NCI-H2107 (cell line): ENCODE measurements at places on chromosomes 11 and 22.

DNA sequence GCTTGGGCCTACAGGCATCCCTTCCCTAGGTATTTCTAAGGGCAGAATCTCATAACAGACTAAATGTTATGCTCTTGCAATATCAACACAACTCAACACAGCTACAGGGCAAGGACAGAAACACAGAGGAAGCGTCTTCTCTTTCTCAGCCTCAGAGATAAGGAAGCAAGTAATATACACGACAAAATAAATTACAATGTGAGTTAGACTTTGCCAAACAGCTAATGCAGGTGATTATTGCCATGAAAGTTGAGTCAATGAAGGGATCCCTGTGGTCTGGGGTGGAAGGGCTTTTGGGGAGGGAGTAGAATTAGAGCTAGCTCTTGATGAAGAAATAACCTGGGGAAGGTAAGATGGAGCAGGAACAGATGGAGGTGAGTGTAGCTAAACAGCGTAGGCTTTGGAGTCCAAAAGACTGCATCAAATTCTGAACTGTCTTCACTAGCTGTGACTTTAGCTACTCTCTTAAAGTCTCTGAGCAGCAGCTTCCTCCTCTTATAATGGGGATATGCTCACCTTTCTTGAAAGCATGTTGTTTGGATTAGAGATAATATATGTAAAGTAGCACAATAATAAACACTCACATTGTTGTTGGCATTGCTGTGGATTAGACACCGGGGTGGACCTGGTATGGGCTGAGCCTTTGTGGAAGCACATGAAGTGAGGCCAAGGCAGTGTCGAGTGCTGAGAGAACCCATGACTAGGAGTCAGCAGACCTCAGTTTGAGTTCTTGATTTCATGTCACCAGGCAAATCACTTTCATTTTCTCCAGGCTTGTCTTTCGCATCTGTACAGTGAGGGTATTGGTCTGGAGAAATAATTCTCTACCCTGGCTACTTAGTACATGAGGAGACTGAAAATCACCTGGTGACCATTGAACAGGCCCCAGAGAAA is 41.0 kb upstream of the AQP11 start:
- DNase-seq, result no peak

GRCh38 chr11:67282155-67282875 is 6.8 kb upstream of the ANKRD13D start:
- DNase-seq, result no peak

DNA sequence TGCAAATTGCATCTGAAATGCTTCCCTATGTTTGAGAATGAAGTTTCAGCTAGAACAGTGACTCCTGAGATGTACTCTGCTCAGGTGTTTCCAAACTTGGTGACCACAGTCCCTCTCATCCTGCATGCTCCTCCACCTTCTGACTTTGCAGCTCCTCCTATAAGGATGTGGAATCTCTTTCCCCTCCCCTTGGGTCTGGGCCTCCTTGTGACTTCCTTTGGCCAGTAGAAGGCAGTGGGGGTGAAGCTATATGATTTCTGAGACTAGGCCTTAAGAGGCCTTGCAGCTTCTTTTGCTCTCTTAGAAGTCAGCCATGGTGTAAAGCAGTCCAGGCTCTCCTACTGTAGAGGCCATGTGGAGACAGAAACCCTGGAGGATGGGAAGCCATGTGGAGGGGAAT is 50.7 kb downstream of the CSF2RB start:
- no peak for DNase-seq

GRCh38 chr22:50102946-50103345 is 13.1 kb downstream of the MOV10L1 start:
- no peak for DNase-seq

DNA sequence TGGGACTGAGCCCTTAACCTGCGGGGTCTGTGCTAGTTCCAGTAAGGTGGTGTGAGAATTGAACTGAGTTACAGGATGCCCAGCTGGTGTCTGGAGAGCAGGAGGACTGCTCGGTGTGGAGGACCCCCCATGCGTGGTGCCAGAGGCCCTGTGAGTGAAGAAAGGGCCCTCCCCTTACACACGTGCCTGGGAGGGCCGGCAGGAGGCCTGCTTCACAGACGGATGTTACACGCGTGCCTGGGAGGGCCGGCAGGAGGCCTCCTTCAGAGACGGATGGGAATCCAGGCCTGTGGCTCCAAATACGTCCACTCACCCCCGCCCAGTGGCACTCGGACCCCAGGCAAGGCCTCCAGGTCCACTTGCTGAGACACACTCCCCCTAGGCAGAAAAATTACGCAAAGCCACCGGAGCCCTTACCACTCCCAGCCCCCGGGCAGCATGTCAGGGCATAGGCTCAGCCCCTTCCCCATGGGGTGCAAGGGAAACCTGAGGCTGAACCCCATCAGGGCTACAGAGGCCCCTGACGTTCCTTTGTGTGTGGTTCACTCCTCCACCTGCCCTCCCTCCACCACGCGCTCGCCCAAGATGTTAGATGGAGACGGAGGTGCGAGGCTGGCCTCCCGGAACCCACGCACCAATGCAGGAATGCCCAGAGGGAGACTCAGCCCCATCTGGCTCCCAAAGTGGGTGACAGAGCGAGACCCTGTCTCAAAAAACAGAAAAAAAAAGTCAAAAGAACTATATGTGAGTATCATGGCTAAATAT is 227.8 kb downstream of the BRD1 start:
- DNase-seq, result no peak

GRCh38 chr22:20642668-20643179 is 131.2 kb upstream of the SERPIND1 start:
- no peak for DNase-seq

- no peak for DNase-seq
Observed at GRCh38 chr22:47192651-47193437, 430.4 kb downstream of the TBC1D22A start.

DNA sequence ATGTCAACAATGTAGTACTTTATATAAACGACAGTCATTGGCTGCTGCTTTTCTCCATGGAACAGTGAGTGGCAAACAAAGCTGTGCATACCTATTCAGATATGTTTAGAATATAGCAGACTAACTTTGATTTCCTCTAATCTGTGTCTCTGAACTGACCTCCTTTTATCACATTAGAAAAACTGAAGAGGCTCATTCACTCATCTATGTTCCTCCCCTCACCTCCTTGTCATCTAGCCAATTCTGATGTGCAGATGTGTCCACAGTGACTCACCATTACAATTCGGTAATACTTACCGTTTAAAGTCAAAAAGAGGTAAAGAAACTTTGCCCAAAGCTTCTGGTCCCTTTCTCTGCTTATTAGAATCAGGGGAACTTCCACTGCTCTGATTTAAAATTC is 51.5 kb upstream of the RPS13 start:
- DNase-seq, result no peak

DNA sequence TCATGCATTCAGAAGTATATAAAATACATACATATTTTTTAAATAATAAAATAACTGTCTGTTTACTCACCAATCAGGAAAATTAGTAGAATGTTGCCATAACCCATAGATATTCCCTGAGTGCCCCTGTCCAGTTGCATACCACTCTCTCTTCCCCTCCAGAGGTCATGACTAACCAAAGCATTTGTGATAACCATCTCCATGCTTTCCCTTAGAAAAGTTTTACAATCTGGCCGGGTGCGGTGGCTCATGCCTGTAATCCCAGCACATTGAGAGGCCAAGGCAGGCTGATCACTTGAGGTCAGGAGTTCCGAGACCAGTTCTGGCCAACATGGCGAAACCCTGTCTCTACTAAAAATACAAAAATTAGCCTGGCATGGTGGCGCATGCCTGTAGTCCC is 33.2 kb upstream of the LDHA start:
- no peak for DNase-seq

DNA sequence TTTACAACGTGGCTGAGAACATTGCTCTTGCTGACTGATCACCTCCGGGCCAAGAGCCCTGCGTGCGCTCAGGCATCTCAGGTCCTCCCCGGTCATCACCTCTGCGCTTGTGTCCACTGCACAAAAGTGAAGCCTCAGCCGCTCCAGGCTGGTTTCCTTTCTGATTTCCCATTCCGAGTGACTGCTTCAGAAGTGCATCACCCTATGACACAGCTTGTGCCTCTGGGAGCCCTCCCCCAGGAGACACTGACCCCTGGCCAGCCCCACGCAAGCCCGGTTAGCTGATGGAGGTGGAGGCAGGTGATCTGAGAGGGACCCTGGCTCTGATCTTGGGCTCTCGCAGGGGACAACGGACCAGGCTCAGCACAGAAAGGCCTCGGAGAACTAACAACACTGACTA is 38.3 kb upstream of the GNB1L start:
- DNase-seq, result no peak

GRCh38 chr11:94131718-94132115 is 3.1 kb downstream of the PANX1 start:
- DNase-seq, result no peak

DNA sequence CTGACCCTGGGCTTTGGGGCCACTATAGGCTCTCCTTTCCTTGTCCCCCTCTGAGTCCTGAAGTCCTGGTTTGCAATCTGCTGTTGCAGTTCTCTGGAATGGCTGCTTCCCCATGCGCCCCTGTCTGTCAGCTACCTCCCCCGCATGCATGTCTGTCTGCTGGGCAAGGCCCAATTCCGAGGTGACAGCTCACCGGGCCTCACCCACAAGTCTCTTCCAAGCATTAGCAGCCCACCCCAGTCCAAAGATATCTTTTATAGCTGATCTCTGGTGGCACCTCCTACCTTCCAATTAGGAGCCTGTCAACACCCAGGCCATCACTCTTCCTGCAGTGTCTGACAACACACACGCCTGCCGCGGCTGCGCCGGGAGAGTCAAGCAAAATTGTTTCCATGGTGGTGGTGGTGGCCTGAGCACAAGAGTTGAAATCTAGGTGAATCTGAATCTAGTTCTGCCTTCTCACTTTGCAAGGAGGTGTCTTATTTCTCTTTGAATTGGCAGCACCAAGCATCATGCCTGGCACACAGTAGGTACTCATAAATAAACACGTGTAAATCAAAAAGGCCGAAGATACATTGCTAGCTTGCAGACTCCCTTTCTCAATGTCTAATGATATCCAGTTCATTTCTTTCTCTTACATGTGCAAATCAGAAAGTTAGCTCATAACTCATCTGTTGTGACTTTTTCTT is 1.2 kb upstream of the LMO2 start:
- DNase-seq, result no peak

GRCh38 chr11:86579406-86579731 is 93.0 kb downstream of the ME3 start:
- DNase-seq, result no peak

GRCh38 chr22:26226538-26227297 is 57.5 kb downstream of the SEZ6L start:
- no peak for DNase-seq

DNA sequence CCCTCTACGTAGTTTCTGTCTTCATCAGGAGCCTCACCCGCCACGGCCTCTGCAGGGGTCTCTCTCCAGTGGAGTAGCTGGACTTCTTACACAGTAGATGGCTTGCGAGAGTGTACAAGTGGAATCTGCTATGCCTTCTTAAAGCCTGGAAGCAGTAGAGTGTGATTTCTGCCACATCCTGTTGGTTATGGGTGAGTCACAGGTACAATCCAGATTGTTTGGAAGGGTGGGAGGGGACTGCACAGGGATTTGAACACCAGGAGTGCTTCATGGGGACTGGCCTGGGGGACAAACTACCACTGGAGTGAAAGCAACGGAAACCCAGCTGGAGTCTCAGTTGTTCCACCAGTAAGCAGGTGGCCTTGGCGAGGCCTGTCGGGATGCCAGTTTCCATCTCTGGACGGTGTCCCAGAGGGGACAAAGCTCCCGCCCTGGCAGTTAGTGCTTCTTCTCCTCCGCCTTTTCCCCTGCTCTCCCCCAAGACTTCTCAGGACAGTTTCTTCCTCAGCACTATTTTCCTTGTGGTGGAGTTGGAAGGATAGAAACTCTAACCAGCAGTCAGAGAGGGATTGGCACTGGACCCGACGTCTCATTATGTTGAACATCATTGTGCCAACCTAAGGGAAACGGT is 85.0 kb upstream of the RCN1 start:
- DNase-seq, result no peak

- no peak for DNase-seq
Observed at GRCh38 chr22:27776650-27776958, 25.0 kb downstream of the MN1 start.

- no peak for DNase-seq
Observed at GRCh38 chr11:28110821-28111200, 2.6 kb downstream of the METTL15 start.

- DNase-seq, result no peak
Observed at GRCh38 chr22:16970446-16970845, 37.6 kb downstream of the GAB4 start.

DNA sequence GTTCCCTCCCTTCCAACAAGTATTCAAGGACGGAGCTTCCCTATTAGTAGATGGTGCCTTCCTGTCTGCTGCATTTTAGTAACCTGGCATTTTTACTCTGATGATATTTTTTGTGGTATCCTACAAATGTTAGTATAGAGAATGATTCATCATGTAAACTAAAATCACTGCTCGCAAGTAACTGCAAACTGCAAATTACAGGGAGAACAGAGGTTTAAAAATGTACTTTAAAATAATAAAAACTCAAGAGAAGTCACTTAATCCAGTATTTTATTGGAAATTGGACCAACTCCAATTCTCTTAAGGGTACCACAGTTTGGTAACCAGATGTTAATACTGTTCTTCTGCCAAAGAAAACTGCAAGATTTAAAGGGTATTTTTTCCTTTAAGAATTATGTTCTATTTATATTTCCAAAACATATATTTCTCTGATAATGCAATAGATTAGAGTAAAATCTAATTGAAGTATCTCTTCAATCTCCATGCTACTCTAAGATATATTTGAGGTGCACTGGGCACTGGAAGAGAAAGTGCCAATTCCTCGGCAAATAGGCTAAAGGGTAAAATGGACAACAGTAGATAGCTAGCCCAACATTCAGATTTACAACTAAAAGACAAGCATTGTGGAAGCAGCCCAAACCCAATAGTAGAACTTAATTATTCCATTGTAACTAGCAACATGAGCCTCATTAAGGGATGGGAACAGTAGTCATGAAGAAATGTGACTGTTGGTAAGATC is 298.0 kb downstream of the TTC28 start:
- no peak for DNase-seq

GRCh38 chr11:119795231-119795630 is 66.2 kb upstream of the NECTIN1 start:
- DNase-seq, result no peak

DNA sequence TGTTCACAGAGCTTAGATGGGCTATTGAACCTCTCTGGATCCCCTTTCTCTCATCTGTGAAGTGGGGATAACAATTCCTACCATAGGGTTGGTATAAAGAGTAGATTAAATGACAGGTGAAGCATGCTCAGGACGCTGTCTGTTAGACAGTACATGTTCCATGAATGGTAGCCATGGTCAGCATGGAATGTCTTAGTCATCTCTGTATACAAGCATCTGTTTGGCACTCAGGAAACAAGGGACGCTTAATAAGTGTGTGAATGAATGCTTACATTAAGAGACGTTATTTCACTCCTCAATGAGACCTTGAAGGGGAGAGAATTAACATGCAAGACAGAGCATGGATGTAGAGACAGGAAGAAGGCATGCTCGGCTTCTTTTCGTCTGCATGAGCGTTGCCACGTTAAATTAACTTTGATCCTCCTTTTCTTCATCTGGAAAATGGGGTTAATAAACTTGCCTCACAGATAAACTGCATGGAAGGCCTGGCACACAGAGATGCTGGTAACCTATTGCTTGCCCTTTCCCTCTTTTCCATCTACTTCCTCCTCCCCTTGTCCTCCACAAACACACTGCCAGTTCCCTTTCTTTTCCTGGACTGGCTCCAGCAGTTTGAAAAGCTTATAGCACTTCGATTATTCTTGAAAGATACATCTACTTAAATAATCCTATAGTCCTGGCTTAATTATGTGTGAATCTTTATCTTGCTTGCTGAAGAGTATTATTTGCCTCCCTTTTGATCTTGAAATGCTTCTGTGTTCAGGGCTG is 267.2 kb upstream of the MTNR1B start:
- DNase-seq, result no peak

- DNase-seq, result no peak
Observed at GRCh38 chr11:1948389-1948788, 1.3 kb downstream of the MRPL23 start.

GRCh38 chr11:102014756-102015155 is 32.5 kb upstream of the CFAP300 start:
- DNase-seq, result no peak
